ENCODE measurements at places on chromosomes 16 and 17. TPM values are rescaled to one million over a fixed set of nuclear protein-coding genes. Genes with fewer than 3 reads are reported as not detected.
A peak's percentile ranks its signal among the peaks of the same experiment; 100 is the strongest.

IL32 gene
- total RNA-seq, result 646 TPM

SPNS2 gene
- 0.56 TPM for total RNA-seq

MAF gene
- total RNA-seq, result 24.5 TPM

ZFHX3 gene
- total RNA-seq, result 3.6 TPM

MYH11 gene
- 0.03 TPM for total RNA-seq

MAFG gene
- total RNA-seq, result 61.0 TPM

CD300A gene
- total RNA-seq, result not detected

ZG16 gene
- not detected for total RNA-seq

GLIS2 gene
- total RNA-seq, result 3.3 TPM

SDR42E2 gene
- total RNA-seq, result not detected

- DNase-seq, result no peak
Observed at GRCh38 chr16:47538472-47538871, 77.3 kb downstream of the PHKB start.

DNA sequence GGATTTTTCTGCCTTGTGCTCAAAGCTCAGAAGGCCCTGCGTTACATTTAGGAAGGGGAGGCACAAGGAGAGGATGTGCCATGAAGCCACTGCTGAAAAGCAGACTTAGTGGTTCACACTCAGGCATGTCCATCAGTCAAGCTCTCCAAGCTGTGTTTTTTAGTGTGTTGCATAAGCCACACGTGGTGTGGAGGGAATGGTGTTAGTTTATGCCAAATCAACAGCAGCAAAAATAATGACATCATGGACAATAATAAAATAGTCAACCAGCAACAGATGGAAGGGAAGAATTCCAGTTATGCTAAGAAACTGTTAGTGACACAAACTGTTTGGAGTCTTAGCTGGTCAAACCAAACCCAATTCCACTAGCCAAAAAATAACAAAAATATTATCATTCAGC lies 438.3 kb downstream of the NPIPA7 start:
- DNase-seq, result no peak

GRCh38 chr16:68732741-68733399 lies 4.2 kb upstream of the CDH1 start:
- DNase-seq, result no peak

GRCh38 chr16:28562199-28562598 lies 8.5 kb downstream of the SGF29 start:
- DNase-seq, result no peak

GRCh38 chr17:55969562-55970324 lies 183.5 kb upstream of the ANKFN1 start:
- DNase-seq, result no peak

DNA sequence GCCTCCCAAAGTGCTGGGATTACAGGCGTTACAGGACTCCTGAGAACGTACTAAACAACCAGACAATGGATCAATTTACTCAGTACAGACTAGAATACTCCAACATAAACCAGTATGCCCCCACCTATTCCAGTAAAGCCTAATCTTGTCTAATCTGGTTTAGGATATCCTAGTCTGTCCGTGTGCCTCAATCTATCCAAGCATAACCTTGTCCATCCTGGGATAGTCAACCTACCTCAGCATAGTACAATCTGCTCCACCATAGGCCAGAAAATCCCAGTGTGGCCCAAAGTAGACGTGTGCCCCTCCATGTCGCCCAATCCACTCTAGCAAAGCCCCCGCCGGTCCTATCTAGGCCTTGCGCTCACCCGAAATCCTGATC lies 625 bp downstream of the DVL2 start:
- DNase-seq, result no peak

DNA sequence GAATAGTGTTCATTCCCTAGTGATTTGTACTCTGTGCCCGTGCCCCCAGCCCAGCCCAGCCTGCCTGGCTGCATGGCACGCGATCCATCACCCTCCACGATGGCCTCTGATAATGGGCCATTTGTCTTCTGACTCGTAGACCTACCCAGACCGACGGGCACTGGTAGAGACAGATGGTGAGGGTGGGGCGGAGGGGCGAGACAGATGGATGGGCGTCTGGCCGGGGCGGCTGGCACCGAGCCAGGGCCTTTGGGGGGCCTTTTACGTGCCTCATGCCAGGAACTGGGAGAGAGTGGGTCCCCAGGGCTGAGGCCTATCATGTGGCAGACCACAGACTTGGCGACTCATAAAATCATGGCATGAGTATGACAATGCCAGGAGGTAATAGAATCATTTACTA lies 25.4 kb downstream of the CRHR1 start:
- DNase-seq, result peak; percentile 83

DNA sequence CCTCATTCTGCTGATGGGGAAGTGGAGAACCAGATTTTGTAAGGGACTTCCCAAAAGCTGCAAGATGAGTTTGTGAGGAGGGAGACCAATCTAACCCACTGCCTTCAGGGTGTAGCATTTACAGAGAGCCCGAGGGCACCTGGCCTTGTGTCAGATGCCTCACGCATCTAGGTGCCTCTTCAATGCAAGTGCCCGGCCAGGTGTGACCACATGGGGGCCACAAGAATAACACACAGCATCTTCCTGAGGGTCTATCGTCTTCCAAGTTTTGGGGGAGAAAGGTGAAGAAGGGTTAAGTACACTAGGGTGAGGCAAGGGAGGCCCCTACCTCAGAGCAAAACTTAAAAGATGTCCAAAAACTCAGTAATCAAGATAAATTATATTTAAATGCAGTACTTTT lies 401.7 kb upstream of the CDH5 start:
- no peak for DNase-seq

- DNase-seq, result no peak
Observed at GRCh38 chr17:27671591-27671910, 40.6 kb downstream of the LGALS9 start.

DNA sequence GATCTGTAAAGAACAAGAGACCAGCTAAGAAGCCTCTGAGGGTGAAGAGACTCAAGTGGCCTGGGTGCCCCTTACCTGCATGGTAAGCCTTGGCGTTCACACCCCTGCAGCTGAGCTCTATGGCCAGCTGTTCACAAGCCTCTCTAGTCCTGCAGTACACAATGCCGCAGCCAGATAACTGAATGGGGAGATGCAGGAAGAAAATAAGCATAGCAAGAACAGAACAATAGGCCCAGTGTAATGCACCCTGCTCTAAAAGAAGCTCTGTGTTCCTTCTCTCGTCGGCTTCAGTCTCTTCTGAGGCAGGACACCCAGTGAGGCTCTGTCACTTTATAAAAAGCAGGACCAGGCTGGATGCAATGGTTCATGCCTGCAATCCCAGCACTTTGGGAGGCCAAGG lies 5.4 kb downstream of the RECQL5 start:
- DNase-seq, result no peak

- DNase-seq, result no peak
Observed at GRCh38 chr17:40175928-40176753, 1.1 kb upstream of the RAPGEFL1 start.

GRCh38 chr17:77006971-77007649 lies 133.7 kb upstream of the SEC14L1 start:
- no peak for DNase-seq
